ENCODE measurements at places on chromosomes 2 and 18.

DNA sequence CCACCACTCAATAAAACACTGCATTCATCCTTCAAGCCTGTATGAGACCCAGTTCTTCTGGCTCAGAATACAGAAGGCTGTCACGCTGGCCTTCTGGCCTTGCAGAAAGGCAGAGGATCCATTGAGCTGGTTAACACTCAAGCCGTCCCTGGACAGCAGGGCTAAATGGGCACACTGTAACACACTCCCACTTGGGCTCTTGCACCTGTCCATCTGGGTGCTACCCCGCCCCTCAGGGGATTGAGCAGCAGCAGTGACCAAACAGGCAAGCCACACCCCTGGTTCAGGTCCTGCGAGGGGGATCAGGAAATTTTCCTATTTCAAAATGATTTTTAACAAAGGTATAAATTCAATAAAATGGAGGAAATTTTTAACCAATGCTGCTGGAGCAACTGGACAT, 936.0 kb downstream of the CNTNAP5 start:
- DNase-seq, result no peak

- no peak for DNase-seq
Observed at GRCh38 chr2:209636076-209636475, 135.6 kb upstream of the UNC80 start.

DNA sequence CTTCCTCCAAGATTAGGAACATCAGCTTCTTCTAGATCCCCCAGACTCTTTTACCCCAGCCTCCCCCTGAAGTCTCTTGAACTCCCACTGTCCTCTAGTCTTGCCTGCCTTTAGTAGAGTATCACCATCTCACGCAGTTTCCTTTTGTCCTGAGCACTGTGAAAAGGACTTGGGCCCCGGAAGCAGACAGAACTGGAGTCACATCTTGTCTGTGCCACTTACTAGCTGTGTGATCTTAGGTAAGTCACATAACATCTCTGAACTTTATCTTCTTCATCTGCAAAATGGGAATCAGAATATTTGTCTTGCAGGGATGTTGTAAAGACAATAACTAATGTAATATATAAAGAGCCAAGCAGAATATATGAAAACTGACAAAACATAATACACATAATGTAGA, 8.4 kb upstream of the TRABD2A start:
- no peak for DNase-seq

- DNase-seq, result no peak
Observed at GRCh38 chr2:100584816-100585215, 22.0 kb downstream of the PDCL3 start.

DNA sequence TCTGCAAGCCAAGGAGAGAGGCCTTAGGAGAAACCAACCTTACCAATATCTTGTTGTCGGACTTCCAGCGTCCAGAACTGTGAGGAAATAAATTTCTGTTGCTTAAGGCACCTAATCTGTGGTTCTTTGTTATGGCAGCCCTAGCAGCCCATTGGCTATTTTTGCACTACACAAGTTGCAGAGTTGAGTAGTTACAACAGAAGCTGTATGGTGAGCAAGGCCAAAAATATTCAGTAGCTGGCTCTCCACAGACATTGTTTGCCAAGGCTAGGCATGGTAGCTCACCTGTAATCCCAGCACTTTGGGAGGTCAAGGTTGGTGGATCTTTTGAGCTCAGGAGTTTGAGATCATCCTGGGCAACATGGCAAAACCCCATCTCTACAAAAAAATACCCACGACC, 27.1 kb upstream of the SCYGR1 start:
- no peak for DNase-seq

DNA sequence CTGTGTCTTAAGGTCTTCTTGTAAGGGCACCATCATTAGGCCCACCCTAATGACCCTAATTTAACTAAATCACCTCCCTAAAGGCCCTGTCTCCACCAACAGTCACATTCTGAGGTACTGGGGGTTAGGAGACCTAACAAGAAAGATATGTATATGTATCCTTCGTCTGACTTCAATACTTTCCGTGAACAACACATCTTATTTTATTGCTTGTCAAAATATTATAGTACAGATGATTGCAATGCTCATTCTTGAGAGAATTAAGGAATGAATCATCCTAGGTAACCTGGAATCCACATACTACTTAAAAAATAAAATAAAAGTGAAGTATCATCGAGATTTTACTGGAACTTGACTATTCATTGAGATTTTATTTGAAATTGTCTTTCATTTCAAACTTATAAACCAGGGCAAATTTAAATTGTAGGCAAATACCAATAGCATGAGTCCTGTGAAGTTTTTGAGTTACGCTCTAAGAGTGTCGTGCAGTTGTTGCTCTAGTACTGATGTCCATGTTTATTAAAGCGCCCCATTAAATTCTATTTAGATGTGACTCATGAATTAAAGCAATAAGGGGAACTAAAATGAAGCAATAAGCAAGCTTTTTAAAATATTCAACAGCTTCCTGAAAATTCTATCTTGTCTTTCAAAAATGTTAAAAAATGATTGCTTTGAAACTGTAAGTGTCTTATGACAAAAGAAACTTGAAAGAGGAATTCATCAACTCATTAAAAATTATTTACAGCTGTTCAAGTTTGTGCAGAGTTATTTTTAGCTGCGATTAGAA, 40.0 kb downstream of the CCDC102B start:
- no peak for DNase-seq

DNA sequence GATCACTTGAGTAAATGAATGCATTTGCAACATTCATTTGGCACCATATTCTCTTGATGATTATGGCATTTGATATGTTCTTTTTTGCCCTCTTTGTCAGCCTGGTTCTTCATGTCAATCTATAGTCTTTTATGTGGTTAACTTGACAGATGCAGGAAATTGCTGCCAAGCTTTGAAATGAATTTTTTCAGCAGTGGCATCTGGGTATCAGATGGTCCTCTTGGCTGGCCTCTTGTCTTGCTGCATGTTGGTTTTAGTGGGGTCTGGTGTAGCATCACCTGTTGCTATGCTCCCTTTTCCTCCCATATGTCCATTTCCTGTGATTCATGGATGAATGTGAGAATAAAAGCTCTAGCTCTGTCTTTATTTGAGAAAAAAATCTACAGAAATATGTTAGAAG, 119.9 kb downstream of the DPP4 start:
- DNase-seq, result no peak

GRCh38 chr2:120251880-120252224, 800 bp upstream of the RALB start:
- DNase-seq, result no peak

GRCh38 chr18:46239549-46239948, 135.4 kb downstream of the HAUS1 start:
- no peak for DNase-seq

- no peak for DNase-seq
Observed at GRCh38 chr2:119929537-119929936, 83.3 kb upstream of the EPB41L5 start.

DNA sequence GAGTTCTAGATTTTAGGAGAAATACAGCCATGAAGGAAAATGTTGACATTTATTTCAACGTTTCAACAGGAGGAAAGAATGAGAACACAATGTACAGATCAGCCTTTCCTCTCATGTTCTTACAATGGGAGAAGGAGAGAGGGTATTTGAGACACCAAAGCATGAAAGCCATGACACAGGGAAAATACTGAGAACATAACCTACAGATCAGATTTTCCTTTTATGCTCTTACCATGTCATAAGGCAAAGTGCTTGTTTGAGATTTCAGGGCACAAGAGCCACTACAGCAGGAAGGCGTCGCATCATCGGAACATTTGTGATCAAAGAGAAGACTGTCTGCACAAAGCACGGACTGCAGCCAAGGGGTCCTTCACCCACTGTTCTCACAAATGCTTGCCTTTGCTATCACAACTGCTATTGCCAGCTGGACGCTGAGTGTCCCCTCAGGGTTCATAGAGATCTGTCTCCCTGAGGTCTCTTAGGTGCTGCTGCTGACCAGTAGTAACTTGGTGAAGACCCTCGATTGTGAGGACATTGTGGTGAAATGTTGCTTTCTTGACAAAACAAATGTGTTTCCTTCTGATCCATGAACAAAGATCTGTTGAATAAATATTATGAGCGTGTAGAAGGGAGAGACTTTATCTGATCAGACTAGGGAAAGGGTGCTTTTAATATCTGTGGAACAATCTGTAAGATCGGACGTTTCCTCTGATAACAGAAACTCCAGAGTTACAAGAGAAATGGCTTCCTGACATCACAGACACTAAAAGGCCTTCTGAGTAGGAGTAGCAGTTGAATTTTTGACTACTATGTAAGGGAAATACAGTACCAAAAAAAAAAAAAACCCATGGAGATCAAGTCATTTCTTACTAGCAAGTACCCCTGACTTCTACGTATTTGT, 6.4 kb upstream of the IL1RL1 start:
- DNase-seq, result no peak

- DNase-seq, result no peak
Observed at GRCh38 chr2:97740590-97741182, 27.3 kb downstream of the ZAP70 start.

DNA sequence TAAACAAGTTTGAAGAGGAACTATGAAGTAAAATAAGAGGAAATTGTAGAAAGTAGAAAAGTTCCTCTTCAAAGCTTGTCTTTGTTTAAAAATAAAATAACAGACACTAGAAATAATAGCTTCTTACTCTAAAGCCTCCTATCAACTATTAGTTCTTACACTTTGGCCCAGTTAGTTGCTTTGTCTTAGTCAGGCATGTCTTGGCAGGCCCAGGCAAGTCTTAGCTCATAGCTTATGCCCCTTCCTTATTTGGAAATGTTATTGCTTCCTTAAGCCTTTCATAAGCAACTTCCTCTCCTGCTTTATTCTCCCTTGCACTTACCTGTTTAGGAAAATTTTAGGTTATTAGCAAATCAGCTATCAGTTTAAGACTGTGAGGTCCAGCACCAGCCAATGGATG, 950.6 kb upstream of the LRATD1 start:
- DNase-seq, result no peak

DNA sequence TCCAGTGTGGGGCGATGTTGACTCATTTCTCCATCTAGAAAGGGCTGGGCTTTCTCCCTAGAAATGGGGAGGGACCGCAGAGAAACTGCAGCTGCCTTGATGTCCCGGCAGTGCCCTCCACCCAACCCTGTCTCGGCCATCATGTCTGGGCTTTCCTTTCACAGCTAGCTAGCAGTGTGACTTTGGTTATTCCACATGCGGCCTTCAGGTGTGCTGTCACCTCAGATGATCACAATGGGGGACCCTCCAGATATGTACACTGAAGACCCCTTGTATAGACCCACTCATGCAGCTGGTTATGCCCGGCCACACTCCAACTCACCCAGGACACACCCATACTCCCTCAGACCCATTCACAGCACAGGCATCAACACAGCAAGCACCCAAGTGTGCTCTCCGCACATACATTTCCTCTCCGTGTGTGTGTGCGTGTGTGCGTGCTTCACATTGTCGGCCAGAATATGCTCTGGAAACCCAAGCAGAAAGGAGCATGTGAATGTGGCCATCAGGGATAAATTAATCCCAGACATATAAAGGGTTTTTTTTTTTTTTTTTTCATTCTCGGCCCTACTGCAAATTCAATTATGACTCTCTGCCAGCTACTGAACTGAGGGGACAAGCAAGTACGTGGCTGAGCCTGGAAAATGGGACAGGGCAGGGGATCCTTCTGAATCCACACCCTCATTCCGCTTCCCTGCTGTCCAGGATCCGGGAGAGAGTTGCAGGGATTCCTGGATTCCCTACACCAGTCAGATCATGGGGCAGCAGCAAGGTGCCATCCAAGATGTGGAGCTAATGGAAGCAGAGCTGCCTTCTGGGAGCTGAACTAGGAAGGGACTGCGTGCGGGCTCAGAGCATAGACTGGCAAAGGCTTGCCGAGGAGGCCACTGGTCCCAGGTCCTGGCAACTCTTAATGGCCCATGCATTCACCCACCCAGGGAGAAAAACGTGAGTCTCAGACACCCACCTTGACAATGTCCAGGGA, 240.2 kb downstream of the DYSF start:
- no peak for DNase-seq

- DNase-seq, result no peak
Observed at GRCh38 chr2:235623752-235624151, 129.9 kb downstream of the AGAP1 start.

DNA sequence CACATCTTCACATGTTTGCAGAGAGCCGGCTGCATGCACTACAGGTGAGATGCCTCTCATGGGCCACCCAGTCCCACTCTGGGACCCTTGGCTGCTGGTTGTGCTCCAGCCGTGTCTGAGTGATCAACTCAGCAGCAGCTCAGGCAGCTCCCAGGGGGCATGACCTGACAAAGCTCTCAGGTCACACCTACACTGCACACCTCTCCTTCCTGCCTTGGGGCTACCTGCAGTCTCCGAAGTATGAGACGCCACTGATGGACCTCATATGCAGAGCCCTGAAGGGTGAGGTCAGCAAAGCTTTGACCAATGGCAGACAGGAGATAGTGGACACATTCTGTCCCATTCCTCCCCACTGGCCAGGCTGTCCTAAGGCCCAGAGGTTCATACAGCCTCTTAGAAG, 51.4 kb downstream of the LBH start:
- no peak for DNase-seq

- no peak for DNase-seq
Observed at GRCh38 chr18:3411854-3412268, 38.1 kb upstream of the TGIF1 start.

- DNase-seq, result no peak
Observed at GRCh38 chr2:37654419-37654818, 17.0 kb downstream of the CDC42EP3 start.

DNA sequence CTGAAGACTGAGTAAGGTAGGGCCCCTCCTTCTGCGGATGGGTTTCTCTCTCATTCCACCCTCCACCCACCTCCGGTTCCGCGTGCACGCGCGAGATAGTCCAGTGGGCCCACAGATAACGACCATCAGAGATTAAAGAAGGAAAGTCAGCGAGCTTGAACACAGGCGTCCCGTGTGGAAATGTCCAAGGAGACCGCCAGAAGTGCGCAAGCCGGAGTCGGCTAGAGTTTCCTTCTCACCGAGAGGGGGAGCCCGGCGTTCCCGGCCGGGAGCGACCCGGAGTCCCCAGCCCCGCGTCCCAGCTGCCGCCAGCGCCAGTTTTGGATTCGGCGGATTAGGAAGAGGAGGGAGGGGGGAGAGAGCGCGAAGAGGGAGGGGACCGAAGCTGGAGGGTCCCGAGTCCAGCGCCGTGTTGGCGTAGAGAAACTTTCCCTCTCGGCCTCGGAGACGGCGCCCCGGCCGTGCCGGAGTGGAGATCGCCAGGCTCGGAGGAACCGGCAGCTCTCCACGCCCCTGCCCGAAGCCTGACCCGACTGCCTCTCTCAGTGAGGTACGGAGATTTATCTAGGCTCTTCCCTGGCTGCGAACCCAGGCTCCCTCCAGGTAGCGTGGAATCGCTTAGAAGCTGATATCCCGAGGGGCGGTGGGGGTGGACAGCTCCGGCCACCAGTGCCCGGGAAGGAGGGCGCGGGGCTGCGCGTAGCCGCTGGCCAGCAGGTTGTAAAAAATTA, at the start of gene GULP1:
TSS of gene GULP1 (plus strand) at position 258 of the 731 bp plus-strand sequence. CDS start 185,829 bp downstream, outside the sequence.
- peak; percentile 48 for DNase-seq

- no peak for DNase-seq
Observed at GRCh38 chr18:60984510-60984909, 348.7 kb upstream of the CDH20 start.

GRCh38 chr2:147773479-147773878, 71.3 kb upstream of the ACVR2A start:
- no peak for DNase-seq

Measured in anterior cingulate cortex (tissue), 58 donors.